ENCODE measurements at places on chromosomes 2 and 18. TPM values are rescaled to one million over a fixed set of nuclear protein-coding genes. Genes with fewer than 3 reads are reported as not detected.

SH3BP4 gene
- 11.2 TPM for total RNA-seq

RNF125 gene
- total RNA-seq, result 0.35 TPM

UGT1A1 gene
- not detected for total RNA-seq

SNTG2 gene
- not detected for total RNA-seq

INPP5D gene
- 0.83 TPM for total RNA-seq

FSIP2 gene
- 0.08 TPM for total RNA-seq

OSBPL1A gene
- total RNA-seq, result 39.0 TPM

KIF5C gene
- total RNA-seq, result 0.08 TPM

RESP18 gene
- total RNA-seq, result not detected

LOXHD1 gene
- total RNA-seq, result not detected

C2orf78 gene
- total RNA-seq, result not detected

PARD3B gene
- 19.1 TPM for total RNA-seq

ICA1L gene
- 4.2 TPM for total RNA-seq

TMEM131 gene
- 15.8 TPM for total RNA-seq

CTAGE1 gene
- not detected for total RNA-seq

CNGA3 gene
- total RNA-seq, result under 0.01 TPM

CRYGA gene
- total RNA-seq, result not detected

SAG gene
- not detected for total RNA-seq

CXCR4 gene
- 6.6 TPM for total RNA-seq

FBXO11 gene
- total RNA-seq, result 44.6 TPM

C2orf92 gene
- 0.75 TPM for total RNA-seq

KCNG3 gene
- not detected for total RNA-seq

STK17B gene
- total RNA-seq, result 64.3 TPM

CCDC74A gene
- 13.8 TPM for total RNA-seq

CFC1 gene
- not detected for total RNA-seq
